ENCODE measurements at places on chromosomes 7 and 10.

DNA sequence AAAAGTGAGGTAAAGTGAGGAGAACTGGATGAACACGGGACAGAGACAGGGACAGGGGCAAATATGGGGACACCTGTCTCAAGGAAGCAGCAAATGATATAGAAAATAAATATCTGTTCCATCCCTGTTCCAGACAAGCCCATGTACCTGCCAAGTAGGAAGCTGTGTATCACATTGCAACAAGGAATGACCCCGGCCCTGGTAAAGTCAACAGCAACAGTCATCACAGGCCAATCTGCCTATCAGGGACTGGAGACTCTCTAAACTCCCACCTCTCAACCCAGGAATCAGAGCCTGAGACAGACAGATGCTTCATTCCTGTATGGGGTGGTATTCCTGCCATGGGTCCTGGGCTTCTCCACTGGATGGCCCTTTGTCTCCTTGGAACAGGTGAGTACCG lies 156.6 kb upstream of the PRSS1 start:
- no peak for DNase-seq

DNA sequence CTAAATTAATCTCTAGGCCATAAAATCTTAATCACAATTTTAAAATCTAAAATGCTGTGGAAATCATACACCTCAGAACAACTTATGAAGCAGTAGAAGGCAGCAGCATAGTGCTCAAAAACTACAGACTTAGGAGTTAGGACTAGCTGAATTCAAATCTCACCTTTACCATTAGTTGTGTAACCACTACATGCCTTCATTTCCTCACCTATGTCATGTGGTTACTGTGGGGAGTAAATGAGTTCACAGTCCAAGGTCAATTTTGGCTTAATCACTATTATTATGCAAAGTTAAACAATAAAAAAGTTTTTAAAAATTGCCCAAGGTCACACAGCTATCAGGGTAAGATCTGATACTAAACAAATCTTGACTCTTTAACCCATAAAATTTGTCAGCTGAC lies 37.0 kb downstream of the SNX13 start:
- no peak for DNase-seq

GRCh38 chr10:86526606-86527005 lies 5.0 kb upstream of the WAPL start:
- no peak for DNase-seq

- DNase-seq: no peak
These were observed 53.5 kb downstream of the DNAJB9 start for GRCh38 chr7:108623220-108623619.

GRCh38 chr7:157120181-157120580 lies 18.5 kb upstream of the UBE3C start:
- DNase-seq: no peak

DNA sequence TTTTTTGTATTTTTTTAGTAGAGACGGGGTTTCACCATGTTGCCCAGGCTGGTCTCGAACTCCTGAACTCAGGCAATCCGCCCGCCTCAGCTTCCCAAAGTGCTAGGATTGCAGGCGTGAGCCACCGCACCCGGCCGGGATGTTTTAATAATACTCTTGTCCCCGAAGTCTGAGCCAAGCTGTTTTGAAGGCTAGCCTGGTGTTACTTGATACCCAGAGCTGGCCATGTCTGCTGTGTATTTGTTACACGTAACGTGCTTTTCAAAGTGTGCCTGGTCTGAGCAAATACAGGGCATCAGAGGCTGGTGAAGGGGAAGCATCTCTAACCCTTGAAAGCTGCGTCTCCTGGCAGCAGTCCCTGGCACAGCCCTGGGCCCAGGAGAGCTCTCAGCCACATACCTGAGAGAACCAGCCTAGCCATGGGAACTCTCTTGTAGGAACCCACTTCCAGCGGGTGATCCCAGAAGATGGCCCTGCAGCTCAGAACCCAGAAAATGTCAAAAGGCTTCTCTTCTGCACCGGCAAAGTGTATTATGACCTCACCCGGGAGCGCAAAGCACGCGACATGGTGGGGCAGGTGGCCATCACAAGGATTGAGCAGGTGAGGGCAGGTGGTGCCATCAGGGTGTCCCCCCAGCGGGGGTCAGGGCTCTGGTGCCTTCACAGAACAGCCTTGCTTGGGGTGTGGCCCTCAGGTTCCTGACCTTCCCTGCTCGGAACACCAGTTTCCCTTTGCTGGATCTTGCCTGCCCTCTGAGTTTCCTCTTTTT lies 41.7 kb upstream of the ZMIZ2 start:
- no peak for DNase-seq

DNA sequence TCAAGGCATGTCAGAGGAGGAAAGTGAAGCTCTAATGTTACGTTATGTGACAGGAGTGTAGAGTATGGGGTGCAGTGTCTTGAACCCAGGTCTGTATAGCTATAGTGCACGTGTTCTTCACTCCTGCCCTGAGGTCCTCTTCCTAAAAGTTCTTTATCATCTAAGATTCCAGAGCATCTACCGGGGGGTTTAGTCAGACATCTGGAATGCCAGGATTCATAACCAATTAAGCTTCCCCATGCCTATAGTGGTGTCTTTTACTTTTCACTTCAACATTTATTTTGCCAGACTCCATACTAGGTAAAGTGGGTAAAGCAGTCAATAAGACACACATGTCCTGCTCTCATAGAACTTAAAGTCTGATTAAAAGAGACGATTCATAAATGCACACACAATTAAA lies 22.4 kb downstream of the PPP1R3C start:
- DNase-seq: no peak

DNA sequence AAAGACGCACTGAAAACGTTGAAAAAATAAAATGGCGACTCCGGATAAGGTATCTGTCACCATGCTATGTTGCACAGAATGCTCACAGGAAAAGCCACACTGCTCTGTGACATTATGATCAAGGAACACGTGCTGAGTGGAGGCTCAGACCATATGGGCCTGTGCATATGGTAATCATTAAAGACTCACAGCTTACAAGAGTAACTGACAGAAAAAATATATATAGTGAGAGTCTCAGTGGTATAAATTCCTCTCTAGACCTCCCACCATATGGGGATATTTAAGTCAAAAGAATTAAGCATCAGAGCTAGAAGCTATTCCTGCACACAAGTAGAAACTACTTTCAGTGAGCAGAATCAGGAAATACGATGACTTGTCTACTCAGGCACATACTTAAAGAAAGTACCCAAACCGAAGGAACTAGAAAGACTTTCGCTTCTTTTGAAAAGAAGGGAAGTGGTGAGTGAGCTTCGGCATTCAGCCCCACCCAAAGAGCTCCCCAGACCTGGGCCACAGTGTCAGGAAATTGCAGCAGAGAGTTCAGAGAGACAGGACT lies 65.1 kb upstream of the MPP7 start:
- no peak for DNase-seq

- DNase-seq: no peak
These were observed 102.9 kb downstream of the INPP5A start for GRCh38 chr10:132640326-132641125.

GRCh38 chr10:4850397-4850796 lies 24.4 kb downstream of the AKR1E2 start:
- DNase-seq: no peak

GRCh38 chr7:55588976-55589604 lies 16.8 kb upstream of the VOPP1 start:
- DNase-seq: no peak

GRCh38 chr7:149238051-149238450 lies 1.4 kb upstream of the ZNF212 start:
- DNase-seq: no peak

DNA sequence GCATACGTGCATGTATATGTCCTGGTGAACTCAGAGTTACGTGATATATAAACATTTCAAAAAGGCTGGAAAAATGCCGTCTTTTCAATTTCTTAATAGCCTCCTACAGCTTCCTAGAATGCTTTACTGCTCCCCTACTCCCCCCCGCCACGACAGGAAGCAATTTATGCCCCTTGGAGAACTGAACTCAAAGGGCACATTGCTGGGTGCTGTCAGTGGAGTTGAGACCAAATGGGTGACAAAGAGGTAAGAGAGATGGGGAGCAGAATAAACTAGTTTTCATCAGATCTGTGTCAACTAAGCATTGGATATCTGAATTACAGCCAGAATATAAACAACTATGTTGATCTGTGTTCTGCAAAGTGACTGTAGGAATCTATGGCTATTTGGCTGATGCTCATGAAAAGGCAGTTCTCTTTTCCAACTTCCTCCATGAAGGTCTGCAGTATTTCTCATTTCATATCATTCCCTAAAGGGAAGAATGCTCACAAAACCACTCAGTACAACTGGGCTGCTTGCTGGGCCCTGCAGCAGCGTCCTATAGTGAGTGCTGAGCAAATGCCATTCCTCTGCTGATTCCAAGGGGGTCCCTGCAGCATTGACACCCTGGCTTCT lies 171.3 kb upstream of the HPS1 start:
- peak; percentile 37 for DNase-seq

- peak; percentile 83 for DNase-seq
These were observed 98.8 kb downstream of the CHST15 start for GRCh38 chr10:123994417-123995081.

Data from right lung (tissue), 10 donors.